ENCODE measurements at places on chromosomes 11 and 22. TPM values are rescaled to one million over a fixed set of nuclear protein-coding genes. Genes with fewer than 3 reads are reported as not detected.

The KCNQ1OT1 gene
- total RNA-seq = 14.5 TPM

The TRIM49 gene
- total RNA-seq = not detected

The SAA4 gene
- 3.8 TPM for total RNA-seq

The SCGB2A2 gene
- total RNA-seq = not detected

DNA sequence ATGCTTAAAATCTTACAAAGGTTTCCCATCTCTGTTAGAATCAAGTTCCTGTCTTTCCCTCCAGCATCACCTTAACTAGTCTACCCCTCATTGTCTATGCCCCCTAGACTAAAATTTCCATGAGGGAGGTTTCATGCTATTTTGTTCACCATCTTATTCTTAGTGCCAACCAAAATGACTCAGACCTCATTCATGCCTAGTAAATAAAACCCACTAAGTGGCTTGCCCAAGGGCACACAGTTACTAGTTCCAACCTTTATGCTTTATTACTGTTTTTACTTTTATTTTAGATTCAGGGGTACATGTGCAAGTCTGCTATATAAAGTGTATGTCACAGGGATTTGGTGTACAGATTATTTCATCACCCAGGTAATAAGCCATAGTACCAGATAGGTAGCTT, 469.1 kb upstream of the FAT3 start:
- DNase-seq = no peak

DNA sequence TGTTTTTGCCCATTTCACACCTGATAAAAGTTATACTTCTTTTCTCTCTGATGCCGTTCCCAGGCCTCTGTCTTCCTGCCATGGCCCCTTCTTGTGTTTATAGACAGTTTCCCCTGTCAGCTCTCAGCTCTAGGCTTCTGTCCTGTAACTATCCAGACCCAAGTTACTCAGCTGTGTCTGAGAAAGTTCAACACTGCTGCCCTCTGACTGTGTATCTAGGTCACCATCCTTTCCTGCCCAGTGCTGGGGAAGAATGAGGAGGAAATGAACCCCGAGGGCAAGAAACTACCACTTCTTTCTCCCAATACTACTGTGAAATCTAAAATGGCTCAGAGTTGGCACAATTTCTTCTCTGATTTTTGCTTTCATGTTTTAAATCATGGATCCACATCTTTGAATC, 29.6 kb downstream of the SNX19 start:
- DNase-seq = no peak

GRCh38 chr11:111557425-111558111, 17.0 kb downstream of the LAYN start:
- peak; percentile 27 for DNase-seq

DNA sequence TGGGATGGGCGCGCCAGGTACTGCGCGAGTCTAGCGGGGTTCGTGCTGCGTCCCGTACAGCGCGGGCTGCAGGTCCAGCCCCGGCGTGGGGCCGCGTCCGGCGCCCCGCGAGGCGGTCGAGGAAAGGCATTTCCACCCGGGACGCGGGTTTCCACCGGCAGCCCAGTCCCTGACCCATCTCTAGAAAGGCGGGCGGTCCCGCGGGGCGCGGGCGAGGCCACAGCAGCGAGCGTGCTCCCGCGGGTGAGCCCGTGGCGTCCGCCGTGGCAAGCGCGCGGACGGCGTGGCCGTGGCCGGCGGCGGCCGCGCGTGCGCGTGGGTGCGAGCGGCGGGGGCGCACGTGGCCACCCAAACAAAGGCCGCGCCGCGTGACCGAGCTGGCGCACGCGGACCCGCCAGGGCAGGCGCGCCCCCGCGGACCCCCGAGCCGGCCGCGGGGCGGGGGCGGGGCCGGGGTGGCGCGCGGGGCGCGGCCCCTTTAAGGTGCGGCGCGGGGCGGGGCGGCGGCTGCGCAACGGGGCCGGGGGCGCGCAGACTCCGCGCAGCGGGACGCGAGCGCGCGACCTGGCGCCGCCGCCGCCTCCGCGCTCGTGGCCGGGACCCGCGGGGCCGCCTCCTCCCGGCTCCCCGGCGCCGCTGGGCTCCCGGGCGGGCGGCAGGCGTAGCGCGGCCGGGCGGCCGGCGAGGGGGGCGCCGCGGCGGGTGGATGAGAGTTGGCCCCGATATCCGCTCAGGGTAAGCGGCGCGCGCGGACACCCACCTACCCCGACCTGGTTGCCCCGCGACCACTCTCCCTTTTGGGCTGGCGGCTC, 39.3 kb upstream of the CELSR1 start:
- peak; percentile 57 for DNase-seq

GRCh38 chr22:24845041-24845898, 39.3 kb downstream of the SGSM1 start:
- DNase-seq = no peak

GRCh38 chr11:7612661-7613393, 60.5 kb downstream of the CYB5R2 start:
- no peak for DNase-seq

DNA sequence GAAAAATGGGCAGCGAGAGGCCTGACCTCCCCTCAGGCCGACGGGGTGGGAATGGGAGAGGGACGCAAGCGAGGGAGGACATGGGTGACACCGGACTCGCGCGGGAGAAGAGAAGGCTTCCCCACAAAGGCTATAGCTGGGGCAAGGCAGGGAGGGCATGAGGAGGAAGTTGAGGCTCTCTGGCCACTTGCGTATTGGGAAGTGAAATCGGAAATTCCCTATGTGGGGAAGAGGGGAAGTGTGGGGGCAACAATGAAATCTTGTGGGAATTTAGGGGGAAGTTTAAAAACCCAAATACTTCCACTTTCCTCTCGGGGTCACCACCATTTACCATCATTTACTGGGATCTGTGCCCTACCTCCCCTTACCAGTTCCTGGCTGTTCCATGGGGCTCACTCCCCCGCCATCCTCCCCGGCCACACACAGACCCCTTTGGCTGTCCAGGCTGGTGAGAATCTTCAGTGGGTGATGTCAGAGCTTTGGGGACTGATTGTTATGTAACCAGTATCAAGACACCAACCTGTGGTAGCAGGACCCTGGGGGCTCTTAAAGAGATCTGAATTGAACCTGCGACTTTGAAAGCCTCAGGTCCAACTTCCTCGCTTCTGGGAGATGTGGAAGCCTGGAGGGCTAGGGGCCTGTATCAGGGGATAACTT, 951 bp upstream of the EHD1 start:
- no peak for DNase-seq

DNA sequence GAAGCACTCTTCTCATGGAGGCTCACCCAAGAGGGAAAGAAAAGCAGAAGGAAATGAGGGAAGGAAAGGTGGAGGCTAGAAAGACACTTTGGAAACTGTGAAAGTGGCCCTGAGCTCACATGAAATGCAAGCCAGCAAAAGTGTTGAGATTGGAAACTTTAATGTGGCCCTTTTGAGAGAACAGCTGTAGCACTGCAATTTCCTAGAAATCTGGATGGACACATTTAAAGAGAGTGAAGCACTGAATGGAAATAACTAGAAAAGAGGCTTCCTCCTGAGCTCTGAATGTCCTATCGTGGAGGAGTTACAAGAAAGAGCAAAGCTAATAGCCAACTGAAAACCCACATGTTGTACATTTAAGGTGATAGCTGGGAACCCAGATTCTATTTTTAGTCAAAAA, 56.0 kb downstream of the LIF start:
- no peak for DNase-seq

DNA sequence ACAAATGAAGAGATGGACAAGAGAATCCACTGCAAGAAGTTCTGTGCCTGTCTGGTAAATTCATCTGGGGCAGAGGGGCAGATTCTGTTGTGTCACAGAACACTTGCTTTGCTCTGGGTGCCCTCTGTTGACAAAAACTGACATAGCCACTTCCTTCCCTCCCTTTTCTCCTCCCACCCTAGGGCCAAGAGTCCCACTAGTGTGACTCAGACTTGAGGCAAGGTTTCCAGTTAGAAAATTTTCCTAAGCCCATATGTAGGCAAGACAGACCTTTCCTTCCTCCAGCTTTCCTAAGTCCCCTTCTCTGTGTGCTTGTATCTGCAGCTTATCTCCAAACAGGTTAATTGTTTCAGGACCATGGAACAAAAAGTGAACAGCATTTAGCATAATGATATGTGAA, 106.8 kb downstream of the RBFOX2 start:
- DNase-seq = peak; percentile 68

Data from lung (tissue), 17 donors.